ENCODE measurements at places on chromosomes 12 and 14.

GRCh38 chr14:81263777-81264410, 43.1 kb upstream of the GTF2A1 start:
- no peak for DNase-seq

- no peak for DNase-seq
Measured at GRCh38 chr12:68252077-68252476, 1.3 kb downstream of the IL22 start.

GRCh38 chr12:94873734-94874517, 129.6 kb downstream of the NDUFA12 start:
- DNase-seq, result no peak

- no peak for DNase-seq
Measured at GRCh38 chr12:19550626-19551025, 111.3 kb downstream of the AEBP2 start.

DNA sequence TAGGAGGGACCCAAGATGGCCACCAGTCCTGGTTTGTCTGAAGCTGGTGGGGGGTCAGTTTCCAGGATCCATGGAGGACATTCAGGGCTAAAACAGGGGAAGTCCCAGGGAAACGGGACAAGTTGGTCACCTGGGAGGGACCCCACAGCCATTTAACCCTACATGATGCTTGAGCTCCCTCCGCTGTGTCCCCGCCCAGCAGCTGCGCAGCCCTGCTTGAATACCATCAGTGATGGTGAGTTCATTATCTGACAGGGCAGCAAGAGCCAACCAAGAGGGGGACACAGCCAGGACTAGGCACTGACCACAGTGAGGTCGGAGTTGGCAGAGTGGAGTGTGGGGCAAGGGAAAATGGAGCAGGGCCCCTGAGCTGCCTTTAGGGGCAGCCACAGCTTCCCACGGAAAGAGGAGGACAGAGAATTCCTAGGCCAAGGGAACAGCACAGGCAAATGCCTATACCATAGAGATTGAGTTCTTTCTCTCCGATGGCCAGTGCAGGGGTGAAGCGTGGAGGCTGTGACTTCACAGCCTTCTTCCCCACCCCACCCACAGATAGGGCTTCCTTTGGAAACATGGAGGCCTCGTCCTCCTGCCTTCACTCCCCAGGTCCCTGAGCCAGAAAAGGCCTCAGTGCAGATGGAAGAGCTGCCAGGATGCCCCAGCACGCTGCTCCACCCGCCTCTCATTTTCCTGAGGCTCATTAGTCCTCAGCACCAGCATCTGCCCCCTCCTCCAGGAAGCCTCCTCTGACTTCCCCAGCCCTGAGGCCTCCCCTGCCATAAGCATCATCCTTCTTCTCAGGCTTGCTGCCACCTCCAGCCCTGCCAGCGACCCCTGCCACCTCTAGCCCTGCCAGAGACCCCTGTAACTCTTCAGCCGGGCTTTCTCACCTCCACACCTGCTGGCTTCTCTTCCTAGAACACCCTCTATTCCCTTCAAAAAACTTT, 51.4 kb downstream of the CYP46A1 start:
- no peak for DNase-seq

DNA sequence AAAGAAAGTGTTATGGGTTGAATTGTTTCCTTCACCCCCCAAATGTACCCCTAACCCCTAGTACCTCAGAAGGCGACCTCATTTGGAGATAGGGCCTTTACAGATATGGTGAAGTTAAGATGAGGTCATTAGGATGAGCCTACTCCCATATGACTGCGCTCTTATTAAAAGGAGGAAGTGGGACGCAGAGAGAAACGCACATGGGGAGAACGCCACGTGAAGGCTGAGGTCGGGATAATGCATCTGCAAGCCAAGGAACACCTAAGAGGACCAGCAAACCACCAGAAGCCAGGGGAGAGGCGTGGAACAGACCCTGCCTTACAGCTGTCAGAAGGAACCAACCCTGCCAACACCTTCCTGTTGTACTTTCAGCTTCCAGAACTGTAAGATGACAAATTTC, 1.7 kb upstream of the NRIP2 start:
- DNase-seq, result no peak

- no peak for DNase-seq
Measured at GRCh38 chr14:32728976-32729375, 209.7 kb upstream of the NPAS3 start.

- no peak for DNase-seq
Measured at GRCh38 chr14:101927859-101928258, 36.5 kb upstream of the DYNC1H1 start.

- DNase-seq, result no peak
Measured at GRCh38 chr14:68627050-68627867, 165.6 kb downstream of the ZFP36L1 start.

DNA sequence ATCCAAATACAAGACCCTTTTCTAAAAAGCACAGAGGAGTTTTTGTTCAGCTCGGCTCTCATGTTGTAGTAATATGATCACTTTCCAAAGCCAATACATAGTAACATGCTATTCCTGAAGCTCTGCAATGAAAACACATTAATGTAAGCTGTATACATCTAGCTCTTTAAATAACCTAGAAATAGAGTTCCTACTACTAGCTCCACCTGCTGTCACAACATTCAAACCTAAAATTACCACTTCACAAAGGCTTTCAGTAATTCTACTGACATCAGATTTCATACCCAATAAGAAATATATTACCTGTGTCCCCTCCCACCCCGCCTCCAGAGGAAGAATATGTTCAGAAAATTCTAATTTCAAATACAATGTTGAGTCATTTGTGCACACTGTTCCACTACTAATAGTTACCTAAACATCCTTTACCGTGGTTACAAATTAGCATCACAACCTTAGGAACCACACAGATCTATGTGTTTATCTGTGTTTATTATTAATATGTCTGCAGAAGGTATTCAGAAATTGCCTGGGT, 17.8 kb downstream of the EFCAB11 start:
- no peak for DNase-seq

DNA sequence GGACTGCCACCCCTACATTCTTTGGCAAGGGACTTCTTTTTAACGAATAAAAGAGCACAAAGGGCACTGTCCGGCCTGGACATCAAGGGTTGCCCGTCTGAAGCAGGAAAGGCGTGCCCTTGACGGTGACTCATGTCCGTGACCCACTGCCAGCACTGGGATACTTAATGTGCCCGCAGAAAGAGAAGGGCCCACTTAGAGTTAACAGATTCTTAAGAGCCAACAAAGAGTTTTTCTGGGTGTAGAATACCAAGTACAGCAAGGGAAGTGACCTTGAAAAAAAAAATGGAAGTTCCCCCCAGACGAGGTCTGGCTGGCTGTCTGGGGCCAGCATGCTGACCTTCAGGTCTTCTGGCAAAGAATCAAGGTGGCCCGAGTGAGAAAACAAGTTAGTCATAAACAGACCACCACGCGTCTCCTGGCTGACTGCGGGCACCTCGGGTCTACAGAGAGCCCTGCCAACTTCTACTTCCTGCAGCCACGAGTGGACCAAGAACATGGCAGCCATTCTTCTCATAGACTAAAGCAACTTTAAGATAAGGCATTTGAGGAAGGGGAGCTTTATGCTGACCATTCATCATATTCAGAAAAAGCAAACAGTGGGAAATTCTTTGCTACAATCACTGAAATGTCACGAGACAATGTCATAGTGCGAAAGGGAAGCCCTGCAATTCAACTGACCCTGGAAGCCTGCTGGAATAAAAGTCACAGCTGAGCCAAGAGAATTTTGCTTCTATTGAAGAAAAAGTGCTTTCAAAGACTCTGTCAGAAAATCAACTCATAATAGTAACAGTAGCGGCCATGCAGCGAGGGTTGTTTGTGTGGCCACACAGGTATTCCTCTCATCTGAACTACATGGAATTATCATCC, 10.5 kb upstream of the SELPLG start:
- DNase-seq, result no peak

- no peak for DNase-seq
Measured at GRCh38 chr12:29578731-29579130, 81.2 kb upstream of the OVCH1 start.

DNA sequence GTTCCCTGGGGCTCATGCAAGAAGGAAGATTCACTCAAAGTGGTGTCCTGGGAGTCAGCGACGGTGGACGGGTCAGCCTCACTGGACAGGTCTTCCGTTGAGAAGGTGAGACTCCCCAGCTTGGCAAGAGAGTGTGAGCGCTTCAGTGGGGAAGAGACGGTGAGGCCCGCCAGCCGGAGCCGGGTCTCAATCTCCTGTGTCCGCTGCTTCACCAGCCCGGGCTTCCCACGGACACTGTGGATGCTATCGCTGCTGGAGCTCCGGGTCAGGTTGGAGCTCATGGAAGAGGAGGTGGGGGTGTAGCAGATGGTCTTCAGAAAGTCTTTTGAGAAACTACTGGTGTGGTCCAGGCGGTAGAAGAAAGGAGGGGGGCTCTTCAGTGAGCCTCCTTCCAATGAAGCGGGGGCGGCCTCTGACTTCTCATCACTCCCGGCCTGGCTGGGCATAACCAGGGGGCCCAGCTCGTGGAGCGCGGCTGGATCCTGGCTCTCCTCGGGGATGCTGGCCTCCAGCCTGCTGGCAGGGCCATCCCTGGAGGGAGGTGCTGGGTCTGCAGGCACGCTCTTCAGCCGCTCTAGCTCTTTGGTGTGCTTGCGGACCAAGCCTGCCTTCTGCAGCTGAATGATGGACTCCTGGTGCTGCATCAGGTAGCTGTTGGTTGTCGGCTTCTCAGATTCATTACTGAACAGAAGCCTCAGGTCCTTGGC, 56.9 kb upstream of the CORO1C start:
- DNase-seq, result no peak

DNA sequence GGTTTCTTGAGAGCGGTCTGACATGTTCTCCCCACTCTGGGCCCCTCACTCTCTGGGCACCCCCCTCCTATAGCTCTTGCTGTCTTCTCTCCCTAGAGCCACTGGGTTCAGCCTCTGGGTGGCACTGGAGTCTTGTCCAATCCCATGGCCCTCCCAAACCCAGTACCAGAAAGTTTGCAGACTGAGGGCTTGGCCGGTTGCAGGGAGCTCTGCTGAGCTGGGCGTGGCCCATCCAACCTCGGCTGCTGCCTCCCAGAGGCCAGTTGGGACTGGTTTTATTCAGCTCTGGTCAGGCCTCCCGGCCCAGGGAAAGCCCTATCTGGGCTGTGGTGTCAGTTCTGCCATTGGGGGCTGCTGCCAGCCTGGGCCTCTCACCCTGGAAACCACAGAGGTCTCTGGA, 37.9 kb downstream of the ISCA2 start:
- DNase-seq, result peak; percentile 31

DNA sequence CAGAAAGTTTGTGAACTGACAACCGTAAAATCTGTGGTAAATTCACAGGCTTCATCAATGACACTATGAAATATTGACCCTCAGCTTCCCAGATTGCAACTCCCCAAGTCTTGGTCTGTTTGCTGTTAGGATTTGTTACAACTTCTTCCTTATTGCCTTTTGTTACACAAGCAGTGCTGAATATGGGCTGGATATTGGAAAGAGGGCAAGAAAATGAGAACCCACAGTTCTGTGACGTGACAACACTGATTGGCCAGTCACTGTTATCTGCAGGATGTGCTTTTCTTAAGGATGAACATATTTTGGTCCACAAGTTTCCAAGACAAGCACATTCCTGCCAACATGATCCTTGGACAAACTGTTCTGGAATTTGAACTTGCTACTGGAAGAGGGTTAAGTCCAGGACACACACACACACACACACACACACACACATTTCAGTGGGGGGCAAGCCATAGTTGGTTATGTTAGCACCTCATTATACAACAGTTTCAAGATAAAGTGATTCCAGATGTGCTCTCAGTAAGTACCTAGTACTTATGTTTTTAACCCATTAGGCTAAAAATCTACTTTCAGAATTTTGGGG, 16.6 kb upstream of the SLC38A2 start:
- no peak for DNase-seq

- no peak for DNase-seq
Measured at GRCh38 chr14:27067961-27068360, 470.1 kb upstream of the NOVA1 start.

- no peak for DNase-seq
Measured at GRCh38 chr12:50261654-50262053, 21.7 kb downstream of the LIMA1 start.

- no peak for DNase-seq
Measured at GRCh38 chr12:8145754-8146441, 10.9 kb upstream of the ZNF705A start.

All from activated naive CD4-positive, alpha-beta T cell treated with anti-CD3 and anti-CD28 coated beads for 36 hours (primary cell).